Upper lobe of right lung (tissue), 1 donor: ENCODE measurements at places on chromosomes 16 and 17.

DNA sequence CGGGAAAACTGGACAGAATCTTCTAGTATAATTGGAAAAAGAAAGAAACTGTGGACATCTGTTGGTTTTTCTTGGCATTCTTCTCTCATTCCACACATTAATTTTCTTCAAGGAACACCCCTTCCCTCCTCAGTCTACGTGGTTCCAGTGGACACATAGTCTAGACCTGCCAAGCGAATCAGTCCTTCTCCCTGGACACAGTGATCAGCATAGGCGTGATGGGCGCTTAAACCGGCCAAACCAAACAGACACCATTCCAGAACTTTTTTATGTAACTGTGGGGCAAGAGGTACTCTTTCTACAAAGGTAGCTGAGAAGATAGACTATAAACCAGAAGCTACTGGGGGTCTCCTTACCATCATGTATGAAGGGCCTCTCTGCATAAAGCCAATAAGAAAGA, 121.8 kb upstream of the COX10 start:
- no peaks in the 10 kb centered on the region for H3K36me3 ChIP-seq
- H3K4me3 ChIP-seq: no peak overlapping the region
- no peaks in the 10 kb centered on the region for H3K4me1 ChIP-seq
- no peaks in the 10 kb centered on the region for H3K27me3 ChIP-seq
- DNase-seq: no peak
- H3K27ac ChIP-seq: no peak overlapping the region

GRCh38 chr17:75817571-75817970, 26.6 kb downstream of the UNC13D start:
- no peaks in the 10 kb centered on the region for H3K4me1 ChIP-seq
- no peak for DNase-seq
- peaks cover 91% of the 10 kb centered on the region for H3K36me3 ChIP-seq
- no peaks in the 10 kb centered on the region for H3K27me3 ChIP-seq

DNA sequence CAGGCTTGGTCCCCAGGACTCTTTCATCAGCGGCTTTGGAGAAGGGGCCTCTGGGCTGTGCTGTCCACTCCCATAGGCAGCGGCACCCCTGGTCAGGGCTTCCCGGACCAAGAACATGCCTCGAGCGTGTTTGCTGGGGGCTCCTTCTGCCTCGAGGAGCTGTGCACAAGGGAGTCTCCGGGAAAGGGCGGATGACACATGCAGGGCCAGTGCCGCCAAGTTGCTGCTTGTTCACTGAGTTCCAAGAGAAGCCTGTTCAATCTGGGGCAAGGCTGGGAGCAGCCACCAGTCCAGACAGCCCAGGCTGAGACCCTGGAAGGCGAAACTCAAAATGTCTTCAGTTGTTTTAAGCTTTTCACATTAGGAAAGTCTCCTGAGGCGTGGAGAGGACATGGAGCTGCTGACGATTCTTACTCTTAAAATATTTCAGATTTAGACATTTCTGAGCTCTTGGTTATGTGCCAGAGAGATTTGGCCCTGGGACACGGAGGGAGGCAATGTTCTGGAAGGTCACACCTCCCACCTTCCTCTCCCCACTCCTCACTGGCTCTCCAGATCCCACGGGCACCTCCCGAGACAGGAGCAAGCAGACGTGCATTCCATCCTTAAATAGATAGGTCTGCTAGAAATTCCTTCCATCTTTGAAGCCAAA, 84.5 kb upstream of the ZNF469 start:
- no peak overlapping the region for H3K27ac ChIP-seq
- DNase-seq: no peak
- H3K4me3 ChIP-seq: no peak overlapping the region
- H3K36me3 ChIP-seq: no peaks in the 10 kb centered on the region

DNA sequence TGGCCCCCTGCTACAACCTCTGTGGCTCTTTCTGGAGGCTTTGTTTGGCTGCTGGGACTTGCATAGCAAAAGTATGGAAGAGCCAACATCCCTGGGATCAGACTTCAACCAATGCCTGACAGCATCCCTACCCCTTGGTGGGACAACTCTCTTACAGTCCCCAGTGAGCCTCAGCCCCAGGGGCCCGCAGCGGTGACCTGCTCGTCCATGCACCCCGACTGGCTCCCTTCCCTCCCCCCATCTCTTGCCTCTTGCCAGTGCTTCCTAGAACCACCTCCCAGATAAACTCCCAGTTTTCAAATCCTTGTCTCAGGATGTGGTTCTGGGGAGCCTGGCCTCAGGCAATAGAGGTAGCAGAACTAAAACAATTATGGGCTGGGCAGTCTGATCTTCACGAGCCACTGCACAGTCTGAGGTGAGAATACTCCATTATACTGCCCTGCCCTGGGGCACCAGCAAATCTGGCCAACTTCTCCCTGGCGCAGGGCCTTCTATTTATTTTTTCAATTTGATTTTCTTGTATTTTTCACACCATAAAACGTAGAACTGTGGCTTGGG, 86.6 kb upstream of the BRD7 start:
- no peak for DNase-seq
- H3K4me1 ChIP-seq: no peaks in the 10 kb centered on the region
- H3K36me3 ChIP-seq: no peaks in the 10 kb centered on the region
- peaks cover 26% of the 10 kb centered on the region for H3K27me3 ChIP-seq

DNA sequence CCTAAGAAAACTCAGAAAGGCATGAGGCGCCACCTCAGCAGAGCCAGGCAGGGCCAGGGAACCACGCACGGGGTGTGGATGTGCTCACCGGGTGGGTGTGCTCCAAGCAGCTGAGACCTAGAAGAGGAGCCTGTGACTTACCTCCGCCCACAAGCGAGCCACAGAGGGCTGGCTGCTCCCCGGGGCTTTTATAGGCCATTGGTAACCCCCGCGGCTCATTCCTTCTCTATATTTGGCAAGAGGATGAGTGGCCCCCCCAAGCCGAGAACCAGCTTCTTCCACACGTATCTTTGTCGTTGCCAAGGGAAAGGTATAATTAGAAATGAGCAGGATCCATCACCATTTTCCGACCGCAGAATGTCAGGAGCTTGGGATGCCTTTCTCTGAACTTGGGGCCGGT, at the start of gene MYH3:
Gene MYH3, minus strand, starts transcription at position 162 of the 400 bp plus-strand sequence. CDS start 2,245 bp downstream, outside the sequence.
- H3K27ac ChIP-seq: no peak within 1 kb of the TSS
- H3K36me3 ChIP-seq: no peaks in the 10 kb centered on the region
- no peaks in the 10 kb centered on the region for H3K4me1 ChIP-seq
- H3K27me3 ChIP-seq: no peaks in the 10 kb centered on the region
- H3K4me3 ChIP-seq: no peak within 1 kb of the TSS
- DNase-seq: no peak
